Stimulated activated CD4-positive, alpha-beta T cell treated with anti-CD3 and anti-CD28 coated beads, Interleukin-4, amount 100 ng/mL, for 4 hours (primary cell): ENCODE measurements at places on chromosomes 6 and 20.

- DNase-seq = no peak
Measured at GRCh38 chr20:13283869-13284829, 63.1 kb downstream of the ISM1 start.

DNA sequence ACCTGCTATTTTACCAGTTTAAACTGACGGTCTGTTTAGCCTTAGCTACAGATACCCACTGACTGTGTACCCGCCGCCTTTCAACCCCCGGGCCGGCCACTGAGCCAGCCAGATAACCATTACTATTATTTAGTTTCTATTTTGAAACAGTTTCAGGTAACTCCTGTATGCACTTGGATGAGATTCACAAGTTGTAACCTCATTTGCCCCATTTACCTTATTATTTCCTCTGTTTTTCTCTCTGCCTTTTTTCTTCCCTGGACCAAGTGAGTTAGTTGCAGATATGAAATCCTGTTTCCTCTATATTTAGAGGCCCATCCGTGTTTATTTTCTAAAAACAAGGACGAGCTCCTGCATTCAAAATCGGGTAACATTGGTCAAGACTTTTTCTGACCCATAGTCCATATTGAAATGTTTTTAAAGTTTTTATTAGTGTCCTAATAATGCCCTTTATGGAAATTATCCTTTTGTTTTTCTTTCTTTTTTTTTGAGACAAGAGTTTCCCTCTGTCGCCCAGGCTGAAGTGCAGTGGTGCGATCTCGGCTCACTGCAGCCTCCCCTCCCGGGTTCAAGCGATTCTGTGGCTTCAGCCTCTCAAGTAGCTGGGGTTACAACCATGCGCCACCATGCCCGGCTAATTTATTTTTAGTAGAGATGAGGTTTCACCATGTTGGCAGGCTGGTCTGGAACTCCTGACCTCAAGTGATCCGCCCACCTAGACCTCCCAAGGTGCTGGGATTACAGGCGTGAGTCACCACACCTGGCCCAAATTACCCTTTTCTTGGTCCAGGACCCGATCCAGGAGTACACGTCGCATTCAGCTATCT is 767 bp downstream of the AP5S1 start:
- no peak for DNase-seq

DNA sequence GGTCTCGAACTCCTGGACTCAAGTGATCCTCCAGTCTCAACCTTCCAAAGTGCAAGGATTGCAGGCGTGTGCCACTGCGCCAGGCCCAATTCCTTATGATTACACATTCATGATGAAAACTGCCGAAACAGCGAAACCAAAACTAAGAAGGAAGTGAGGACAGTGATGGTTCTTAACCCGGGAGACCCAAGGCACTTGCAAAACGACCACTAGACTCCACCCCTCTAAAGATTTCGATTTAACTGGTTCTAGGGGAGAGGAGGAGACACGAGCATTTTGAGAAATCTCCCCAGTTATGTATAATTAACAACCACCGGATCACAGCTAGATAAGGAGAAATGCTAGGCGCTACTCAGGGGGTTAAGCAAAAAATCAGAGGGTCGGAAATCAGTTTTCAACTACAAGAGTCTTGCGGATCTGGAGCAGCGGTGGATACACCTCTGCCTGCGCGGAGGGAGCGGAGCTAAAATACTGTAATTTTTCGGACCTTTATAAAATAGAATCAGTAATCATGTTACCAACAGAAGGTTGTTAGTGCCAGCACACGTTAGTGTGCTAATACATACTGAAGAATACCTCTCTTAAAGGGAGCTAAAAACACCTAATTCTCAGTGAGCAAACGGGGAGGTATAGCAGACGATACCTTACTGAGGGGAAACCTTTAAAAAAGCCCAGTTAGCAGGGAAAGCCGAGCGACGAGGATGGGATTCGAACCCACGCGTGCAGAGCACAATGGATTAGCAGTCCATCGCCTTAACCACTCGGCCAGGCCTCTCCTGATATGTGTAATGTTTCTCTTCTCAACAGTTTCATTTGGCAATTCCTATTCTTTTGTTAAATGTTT is 60.0 kb upstream of the BTN3A2 start:
- DNase-seq = peak; percentile 70

DNA sequence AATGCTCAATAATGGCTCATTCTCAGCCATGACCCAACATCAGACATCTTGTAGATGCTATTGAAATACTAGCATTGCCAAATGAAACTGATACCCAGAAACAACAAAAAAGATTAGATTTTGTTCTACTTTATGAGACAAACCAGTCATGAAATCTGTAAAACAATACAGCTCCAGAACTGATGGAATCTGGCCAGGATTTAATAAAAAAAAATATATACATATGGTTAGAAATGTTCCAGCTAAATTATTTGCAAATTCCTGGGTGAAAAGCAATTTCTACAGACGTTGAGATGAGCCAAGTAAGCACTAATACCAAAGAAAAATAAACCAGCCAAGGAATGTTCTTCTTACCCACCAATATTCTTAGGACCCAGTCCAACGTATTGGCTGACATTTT is 201.3 kb downstream of the EPHA7 start:
- DNase-seq = no peak

GRCh38 chr6:120260636-120261035 is 911.1 kb upstream of the MAN1A1 start:
- DNase-seq = no peak
